ENCODE measurements at places on chromosomes 1 and 21. TPM values are rescaled to one million over a fixed set of nuclear protein-coding genes. Genes with fewer than 3 reads are reported as not detected.

Gene ASTN1
- total RNA-seq: 0.62 TPM

Gene PIGR
- 1.9 TPM for total RNA-seq

Gene IPP
- total RNA-seq: 14.8 TPM

Gene MYOM3
- total RNA-seq: 28.5 TPM

Gene WNT3A
- total RNA-seq: 4.8 TPM

Gene FAM72D
- not detected for total RNA-seq

Gene CRNN
- total RNA-seq: 0.62 TPM

Gene RHBDL2
- 7.7 TPM for total RNA-seq

Gene CA6
- not detected for total RNA-seq

Gene SLC45A3
- total RNA-seq: 505 TPM

Gene C4BPB
- total RNA-seq: 0.23 TPM

Gene FOXD3
- total RNA-seq: 2.9 TPM

Gene TRPM2
- 1.6 TPM for total RNA-seq

Gene C1orf35
- 23.5 TPM for total RNA-seq

Gene GABRD
- total RNA-seq: 7.6 TPM

Gene KDF1
- total RNA-seq: 14.0 TPM

Gene GJA5
- total RNA-seq: 2.7 TPM

Gene AQP10
- total RNA-seq: 0.27 TPM

Gene LIN28A
- not detected for total RNA-seq

Gene SLC9C2
- total RNA-seq: 40.6 TPM

Gene DMBX1
- total RNA-seq: not detected

Gene F13B
- total RNA-seq: not detected

Gene ADAM15
- total RNA-seq: 138 TPM

Gene TTLL7
- total RNA-seq: 26.6 TPM

Gene CELA3B
- not detected for total RNA-seq

Gene CELA3A
- not detected for total RNA-seq

Gene FBXO42
- total RNA-seq: 52.6 TPM

Gene AGO1
- 52.0 TPM for total RNA-seq

Gene ZSWIM5
- total RNA-seq: 18.6 TPM

Gene IFI44L
- total RNA-seq: 7.4 TPM

Gene OR2L8
- total RNA-seq: 2.4 TPM

Gene PDC
- total RNA-seq: not detected

Gene RNU1-2
- under 0.01 TPM for total RNA-seq

Gene CLEC20A
- total RNA-seq: not detected

Gene HHIPL2
- total RNA-seq: not detected

Gene FAM131C
- total RNA-seq: not detected

Gene STUM
- total RNA-seq: 1.9 TPM

Gene CYP4A22
- not detected for total RNA-seq

Gene KCTD3
- 78.3 TPM for total RNA-seq

Gene FMO1
- total RNA-seq: not detected

Gene GJA8
- 1.1 TPM for total RNA-seq

Gene RHOU
- total RNA-seq: 75.9 TPM

Data from prostate gland (tissue), 2 donors.